Gastroesophageal sphincter (tissue), 4 donors: ENCODE measurements at places on chromosomes 2 and 18.

DNA sequence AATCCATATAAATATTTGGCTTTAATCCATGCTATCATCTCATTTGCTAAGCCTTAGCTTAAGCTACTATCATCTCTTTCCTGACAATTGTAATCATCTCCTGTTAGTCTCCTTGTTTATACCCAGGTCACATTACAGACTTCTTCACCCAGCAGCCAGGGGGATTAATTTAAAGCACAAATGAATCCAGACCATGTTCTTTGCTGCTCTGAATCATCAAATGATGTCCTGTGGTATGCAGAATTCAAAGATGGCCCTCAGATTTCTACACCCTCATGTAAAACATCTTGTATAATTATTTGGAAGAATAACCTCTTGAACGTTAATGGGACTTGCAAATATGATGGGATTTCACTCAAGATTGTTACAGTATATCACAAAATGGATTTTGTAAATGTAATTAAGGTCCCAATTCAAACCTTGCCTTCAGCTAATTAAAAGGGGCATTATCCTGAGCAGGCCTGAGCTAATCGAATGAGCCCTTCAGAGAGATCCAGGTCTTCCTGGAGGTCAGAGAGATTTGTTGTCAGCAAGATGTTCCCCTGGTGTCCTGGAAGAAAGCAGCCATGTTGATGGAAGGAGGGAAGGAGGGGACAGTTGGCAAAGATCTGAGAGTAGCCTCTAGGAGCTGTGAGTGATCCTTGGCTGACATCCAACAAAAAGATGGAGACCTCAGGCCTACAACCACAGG, 241.1 kb upstream of the MMADHC start:
- no peak for ATAC-seq

DNA sequence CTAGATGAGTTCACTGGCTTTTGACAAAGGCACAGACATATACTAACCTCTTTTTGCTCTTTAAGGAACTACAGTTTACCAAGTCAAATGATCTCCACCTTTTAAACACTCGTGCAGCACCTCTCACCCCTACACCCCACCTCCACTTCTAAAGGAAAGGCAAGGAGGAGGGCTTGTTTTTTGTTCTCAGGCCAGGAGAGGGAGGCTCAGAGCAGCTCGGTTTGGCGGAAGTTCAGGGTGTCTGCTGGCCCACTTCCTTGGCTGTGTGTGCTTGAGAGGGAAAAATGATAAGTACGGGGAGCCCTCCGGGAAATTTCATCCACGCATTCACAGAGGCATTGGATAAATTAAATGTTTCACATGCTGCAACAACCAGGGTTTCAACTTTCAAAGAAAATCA, 667.9 kb downstream of the BCL11A start:
- no peak for ATAC-seq

DNA sequence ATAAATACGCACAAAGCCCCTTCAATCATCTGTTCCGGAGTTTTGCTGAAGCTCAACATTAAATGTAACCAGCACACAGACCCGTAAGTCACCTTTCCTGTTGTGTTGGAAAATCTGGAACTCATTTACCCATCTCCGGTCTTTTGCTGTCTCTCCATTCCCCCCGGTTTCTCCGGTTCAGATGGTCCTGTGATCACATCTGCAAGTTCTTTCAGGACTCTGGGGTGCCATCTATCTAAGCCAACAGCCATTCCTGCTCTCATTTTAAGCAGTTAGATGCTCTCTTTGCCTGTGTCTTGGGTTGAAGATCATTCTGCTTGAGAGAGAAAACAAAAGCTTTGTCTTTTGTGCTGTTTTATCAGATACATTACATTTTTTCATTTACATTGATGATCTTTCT, 91.7 kb upstream of the TGIF1 start:
- no peak for ATAC-seq

- ATAC-seq = peak; percentile 80
Measured at GRCh38 chr2:226002438-226002837, 602.9 kb downstream of the NYAP2 start.

- no peak for ATAC-seq
Measured at GRCh38 chr2:174796319-174796771, 32.1 kb upstream of the CHRNA1 start.
